HuH-7 (cell line): ENCODE measurements at places on chromosomes 11 and 22.

DNA sequence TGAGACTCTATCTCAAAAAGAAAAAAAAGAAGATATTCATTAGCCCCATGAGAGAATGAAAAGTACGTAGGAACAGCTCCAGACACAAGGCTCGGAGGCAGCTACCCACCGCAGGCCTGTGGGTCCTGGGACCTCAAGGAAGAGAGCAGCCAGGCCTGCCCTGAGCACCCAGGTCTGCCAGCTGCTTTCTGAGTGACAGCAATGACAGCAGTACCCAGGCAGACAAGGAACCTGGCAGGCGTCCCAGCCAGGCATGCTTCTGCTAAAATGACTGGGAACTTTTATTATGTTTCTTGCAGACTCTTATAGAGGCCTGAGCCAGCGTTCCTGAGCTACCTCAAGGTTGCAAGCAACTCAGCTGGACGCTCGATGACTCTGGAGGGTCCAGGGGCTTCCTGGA, 31.6 kb downstream of the CPT1A start:
- DNase-seq: no peak

GRCh38 chr11:63244862-63245261, 1.5 kb upstream of the SLC22A25 start:
- DNase-seq: no peak

- peak; percentile 53 for DNase-seq
Measured at GRCh38 chr22:25334162-25334490, 114.7 kb downstream of the CRYBB2 start.

GRCh38 chr11:21119411-21119810, 450.0 kb downstream of the NELL1 start:
- no peak for DNase-seq

GRCh38 chr22:19722178-19722981, 959 bp upstream of the GP1BB start:
- DNase-seq: no peak

DNA sequence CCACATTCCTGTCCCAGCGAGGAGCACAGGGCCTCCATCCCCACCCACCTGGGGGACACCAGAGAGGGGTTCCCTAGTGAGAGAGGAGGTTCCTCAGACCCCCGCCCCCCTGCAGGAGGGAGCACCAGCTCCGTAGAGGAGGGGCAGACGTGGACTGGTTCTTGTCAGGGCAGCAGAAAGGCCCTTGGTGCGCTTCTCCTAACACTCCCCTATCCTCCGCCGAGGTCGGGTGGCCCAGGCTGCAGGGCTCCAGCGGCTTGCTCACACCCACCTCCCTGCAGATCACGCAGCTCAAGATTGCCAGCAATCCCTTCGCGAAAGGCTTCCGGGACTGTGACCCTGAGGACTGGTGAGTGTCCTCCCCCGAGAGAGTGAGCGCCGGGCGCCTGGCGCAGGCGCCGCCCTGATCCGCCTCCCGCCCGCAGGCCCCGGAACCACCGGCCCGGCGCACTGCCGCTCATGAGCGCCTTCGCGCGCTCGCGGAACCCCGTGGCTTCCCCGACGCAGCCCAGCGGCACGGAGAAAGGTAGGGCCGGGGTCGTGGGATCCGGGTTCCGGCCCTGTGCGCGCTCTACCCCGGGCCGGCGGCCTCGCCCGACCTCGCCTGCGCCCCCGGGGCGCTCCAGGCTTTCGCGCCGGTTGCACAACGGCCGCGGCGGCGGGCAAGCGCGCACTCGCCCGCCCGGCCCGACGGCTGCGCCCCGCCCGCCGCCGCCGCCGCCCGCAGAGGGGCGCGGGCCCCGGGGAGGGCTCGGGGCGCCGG, 5.1 kb downstream of the TBX1 start:
- DNase-seq: no peak

DNA sequence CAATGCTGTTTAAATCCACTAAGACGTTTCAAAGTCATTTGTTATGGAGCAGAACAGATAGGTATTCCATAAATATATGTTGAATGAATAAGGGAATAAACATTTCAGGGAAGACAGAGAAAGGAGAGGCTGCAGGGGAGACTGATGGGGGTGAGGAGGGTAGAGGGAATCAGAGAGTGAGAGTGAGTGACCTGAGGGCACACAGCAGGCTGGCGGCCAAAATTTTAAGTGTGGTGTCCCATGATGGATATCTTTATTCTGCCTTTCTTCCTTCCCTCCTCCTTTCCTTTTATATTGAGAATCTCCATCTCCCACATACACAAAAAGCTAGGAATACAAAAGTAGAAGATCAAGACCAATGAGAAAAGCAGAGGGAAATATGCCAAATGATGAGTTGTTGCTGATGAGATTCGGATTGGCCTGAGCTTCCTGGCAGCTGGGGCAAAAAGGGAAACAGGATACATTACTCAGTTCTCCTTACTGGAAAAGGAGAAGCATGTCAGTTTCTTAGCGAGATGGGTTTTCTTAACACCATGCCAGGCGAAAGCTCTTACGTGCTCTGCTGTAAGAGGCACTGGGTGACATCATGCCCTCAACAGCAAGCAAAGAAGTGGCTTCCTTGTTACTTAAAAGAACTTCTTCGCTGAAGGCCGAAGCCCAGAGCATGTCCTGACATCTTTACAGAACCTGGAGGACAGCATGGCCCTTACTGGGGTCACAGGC, 11.2 kb upstream of the CYTH4 start:
- DNase-seq: no peak

DNA sequence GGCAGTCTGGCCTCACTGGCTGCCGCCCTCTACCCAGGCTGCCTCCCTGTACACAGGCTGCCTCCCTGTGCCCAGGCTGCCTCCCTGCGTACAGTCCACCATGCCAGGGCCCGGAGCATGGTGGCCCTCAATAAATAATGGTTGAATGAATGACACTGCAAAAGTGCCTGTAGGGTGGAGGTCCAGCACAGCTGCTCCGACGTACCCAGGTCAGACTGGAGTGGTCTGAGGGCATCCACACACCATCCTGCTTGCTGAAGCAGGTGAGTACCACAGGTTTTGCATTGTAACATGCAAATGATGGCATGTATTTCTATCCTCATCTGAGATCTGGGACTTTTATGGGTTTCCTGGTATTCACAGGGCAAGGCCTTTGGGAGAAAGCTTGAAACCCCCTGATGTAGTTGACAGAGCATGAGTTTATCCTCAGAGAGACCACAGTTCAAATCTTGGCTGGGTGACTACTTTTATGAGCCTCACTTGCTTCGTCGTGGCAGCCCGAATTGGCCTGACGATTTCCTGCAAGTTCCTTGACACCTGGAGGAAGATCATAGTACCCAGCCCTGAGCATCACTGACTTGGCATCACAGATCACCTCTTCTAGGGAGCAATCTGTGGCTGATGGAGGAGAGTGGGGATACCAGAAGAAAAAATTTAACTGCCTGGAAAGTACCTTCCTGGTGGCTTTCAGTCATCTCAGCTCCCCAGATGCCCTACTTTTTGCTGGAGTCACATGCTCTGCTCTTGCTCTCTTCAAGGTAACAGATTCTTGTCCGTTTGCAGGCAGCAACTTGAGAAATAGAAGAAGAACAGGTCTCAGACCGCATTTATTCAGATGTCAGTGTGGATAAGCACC, 16.0 kb upstream of the CYB5R3 start:
- DNase-seq: no peak

DNA sequence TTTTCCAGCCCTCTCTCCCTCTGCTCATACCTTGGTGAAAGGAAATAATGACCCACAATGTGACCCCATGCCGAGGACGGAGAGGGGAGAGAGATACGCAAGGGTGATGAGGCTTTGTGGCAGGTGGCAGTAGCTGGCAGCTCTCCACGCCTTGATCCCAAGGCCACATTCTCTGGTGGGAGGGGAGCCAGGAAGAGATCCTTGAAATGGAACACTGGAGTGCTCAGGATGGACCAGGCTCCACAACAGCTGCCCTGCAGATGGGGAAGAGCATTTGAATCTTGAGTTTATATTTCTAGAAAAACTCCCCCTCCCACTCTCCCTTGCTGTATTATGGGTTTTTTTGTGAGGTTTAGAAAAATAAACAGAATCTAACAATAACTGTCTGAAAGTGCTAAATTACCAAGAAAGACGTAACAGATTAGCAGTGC, 61.6 kb upstream of the CDON start:
- DNase-seq: no peak

GRCh38 chr22:20834725-20835124, 23.9 kb downstream of the PI4KA start:
- DNase-seq: no peak

DNA sequence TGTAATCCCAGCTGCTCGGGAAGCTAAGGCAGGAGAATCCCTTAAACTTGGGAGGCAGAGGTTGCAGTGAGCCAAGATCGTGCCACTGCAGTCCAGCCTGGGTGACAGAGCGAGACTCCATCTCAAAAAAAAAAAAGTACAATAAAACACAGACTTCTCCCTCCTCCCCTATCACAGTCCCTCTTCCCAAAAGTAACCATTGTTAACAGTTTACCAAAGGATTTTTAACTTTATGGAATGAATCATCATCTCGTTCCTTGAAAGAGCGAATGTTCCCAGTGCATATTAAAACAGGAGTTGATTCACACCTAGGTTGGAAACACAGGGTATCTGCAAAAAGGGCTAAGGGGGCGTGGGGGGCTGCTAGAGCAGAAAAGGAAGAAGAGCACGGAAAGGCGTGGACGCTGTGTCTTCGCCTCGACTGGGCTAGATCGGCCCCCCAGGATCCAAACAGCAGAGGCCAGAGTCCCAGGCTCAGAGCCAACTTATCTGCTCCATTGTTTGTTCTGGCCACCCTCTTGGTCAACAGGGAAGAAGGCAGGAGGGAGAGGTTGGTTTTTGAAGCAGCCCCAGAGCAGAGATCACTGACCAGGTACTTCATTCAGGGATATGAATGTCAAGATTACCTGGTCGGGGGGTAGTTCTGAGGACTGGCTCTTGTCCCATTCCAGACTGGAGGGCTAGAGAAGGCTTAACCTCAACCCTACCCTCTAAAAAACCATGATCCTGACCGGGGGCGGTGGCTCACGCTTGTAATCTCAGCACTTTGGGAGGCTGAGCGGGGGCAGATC, 2.1 kb upstream of the AHNAK start:
- no peak for DNase-seq
